Activated CD4-positive, alpha-beta T cell treated with anti-CD3 and anti-CD28 coated beads, Interleukin-2, amount 50 U/mL, for 1 hour (primary cell): ENCODE measurements at places on chromosomes 2 and 18.

GRCh38 chr18:13280070-13280795 is 61.7 kb downstream of the LDLRAD4 start:
- no peak for DNase-seq

DNA sequence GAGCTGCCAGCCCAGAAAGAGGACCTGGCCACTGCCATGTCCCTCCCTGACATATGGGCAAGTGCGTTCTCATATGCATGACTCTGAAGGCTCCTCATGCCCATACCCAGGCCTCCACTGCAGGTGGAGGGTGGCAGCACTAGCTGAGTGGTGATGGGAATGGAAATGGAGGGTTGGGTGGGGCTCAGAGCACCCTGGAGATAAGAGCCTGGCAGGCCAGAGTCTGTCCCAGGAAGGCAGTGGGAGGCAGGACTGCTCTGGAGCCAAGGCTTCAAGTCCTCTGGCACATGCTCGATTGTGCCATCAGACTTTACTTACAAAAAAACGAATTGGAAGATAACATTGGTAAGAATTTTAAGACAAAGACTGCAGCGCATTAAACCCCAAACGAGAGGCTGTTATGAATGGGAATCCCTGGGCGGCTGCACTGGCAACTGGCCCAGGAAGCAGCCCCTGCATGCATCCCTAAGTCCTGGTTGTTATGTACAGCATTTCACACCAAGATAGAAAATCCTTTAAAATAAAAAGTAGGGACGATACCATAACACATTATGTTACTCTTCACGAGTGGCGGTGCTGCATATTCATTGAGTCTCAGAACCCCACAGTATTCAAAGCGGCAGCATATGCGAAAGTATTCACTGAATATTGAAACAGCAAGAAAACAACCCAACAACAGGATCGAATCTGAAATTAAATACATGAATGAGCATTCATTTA is 81.7 kb upstream of the FAM98A start:
- DNase-seq: no peak

DNA sequence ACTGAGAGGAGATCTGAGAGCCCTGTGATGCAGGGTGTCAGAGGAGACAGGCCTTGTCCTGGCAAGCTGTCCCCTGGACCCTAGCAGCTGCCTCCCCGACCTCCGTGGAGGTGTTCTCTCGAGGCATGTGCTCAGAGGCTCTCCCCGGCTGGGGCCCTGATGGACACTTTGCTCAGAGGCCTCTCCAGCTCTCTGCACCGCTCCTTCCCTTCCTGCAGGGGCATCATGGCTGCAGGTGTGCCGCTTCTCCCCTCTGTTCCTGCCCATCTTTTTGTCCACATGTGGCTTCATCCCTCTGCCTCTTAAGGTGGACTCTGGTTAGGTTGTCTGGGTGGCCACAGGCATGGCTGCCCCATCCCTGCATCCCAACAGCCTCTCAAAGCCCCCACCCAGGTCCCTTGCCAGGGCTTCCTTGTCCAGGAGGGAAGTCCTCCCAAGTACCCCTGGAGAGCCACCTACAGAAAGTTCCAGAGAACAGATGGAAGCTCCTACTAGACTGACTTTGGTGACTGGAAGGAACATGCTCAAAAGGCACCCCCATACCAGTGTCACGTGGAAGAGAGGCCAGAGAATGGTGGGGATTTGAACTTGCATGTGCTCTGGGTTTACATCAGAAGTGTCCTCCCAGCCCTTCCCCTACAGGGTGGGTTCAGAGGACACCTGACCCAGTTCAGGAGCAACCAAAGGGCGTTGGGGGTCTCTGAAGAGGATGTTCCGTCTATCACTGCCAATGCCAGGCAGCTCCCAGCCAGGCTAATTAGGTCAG is 120.4 kb downstream of the KLHL29 start:
- DNase-seq: no peak

GRCh38 chr2:46097714-46098480 is 199.3 kb upstream of the EPAS1 start:
- DNase-seq: no peak

DNA sequence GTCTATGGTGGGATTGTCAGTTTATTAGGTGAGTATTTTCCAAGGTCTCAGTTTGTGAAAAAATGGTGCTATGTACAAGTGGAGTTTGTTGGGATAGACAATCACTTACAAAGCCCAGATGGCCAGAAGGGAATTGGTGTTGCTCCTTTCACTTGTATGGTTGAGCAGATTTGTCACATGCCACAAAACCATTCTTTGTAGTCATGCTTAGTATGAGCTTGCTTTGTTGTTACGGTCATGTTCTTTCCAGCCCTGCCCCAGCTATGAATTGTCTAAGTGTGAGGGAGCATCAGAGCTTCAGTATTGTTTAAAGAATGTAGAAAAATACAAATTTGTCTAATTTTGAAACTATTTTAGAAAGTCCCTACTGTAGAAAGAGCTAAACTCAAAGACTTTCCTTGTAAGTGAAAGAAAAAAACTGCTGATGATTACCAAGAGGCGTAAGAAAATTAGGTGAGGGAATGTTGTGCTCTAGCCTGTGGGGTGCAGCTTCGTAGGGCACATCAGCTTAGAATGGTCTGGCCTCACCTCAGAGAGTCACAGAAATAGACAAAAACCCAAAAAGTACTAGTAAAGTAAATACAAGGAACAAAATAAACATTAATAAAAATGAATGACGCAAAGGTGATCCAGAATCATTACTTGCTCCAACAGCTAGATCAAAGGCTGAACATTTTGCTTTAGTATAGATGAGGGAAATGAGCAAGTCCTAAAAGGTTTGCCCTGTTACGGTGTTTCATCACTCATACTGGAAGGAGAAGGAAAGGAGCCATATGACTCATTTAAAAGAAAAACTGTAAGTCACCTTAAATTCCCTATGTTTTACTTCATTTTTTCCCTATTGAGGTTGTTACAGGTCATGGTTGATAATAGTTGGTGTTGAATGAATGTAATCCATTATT is 9.2 kb downstream of the TGIF1 start:
- no peak for DNase-seq

GRCh38 chr2:54968561-54969218 is 81.6 kb downstream of the RTN4 start:
- no peak for DNase-seq

GRCh38 chr2:12192762-12193161 is 446.3 kb downstream of the LPIN1 start:
- no peak for DNase-seq

DNA sequence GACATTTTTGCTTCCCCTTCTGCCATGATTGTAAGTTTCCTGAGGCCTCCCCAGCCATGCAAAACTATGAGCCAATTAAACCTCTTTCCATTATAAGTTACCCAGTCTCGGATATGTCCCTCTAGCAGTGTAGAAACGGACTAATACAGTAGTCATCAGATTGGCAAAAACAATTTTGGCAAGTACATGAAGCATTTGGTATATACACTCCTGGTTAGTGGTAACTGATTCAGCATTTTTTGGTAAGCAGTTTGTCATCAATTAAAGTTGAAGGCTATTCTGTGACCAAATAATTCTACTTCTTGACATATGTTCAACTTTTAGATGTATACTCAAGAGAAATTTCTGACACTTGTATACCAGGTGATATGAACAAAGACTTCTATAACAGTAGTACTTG is 190.5 kb upstream of the STON1 start:
- DNase-seq: no peak

GRCh38 chr2:8821276-8822217 is 15.9 kb downstream of the KIDINS220 start:
- DNase-seq: no peak

DNA sequence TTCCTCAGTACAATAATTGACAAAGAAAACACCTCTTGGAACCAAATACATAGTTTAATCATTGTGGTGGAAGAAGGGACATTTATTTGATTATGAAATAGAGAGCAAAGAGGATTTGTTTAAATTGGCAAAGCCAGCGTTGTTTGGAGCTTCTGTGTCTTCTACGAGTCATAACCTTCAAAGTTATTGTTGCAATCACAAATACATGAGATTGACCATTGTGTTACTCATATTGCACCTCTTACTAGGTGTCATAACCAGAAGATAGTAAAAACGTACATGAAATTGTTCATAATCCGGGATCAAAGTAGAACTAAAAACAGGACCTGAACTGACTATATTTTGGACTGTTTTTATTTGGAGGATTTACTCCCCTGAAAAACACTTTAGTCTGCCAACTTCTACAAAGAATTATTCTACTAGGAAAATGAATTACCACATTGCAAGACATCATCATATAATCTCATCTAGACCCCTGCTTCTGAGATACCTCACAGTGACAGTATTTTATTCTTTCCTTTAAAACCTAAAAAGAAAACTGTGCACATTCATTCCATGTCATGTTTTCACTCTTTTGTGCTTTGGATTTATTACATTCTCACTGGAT is 151.7 kb upstream of the KLF7 start:
- DNase-seq: no peak

DNA sequence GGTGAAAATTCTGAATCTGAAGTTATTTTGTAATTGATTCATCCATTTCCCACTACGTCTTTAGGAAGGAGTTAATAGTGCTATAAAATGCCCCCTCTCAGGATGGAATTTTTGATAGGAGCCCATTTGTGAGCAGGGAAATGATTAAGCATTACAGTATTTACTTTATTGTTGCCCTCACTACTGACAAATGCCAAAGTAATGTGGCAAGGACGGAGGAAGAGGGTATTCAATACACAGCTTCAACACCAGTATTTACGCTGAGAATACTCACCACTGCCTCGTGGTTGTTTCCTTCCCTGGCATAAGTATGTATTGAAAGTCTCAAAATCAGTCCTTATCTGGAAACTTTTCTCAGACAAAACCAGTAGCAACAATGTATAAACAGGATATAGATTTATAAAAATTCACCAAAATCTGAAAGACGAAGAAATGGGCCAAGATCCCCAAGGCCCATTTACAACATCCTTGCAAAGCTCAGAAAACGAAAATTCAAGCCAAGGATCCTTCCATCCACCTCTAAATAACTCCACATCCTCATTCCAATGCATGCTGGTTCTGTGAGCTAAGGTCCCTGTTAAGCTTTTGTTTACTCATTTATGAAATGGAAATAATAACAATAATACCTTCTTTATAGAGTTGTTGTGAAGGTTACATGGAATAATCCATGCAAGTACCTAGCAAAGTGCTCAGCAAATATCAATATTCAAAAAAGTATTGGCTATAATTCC is 29.3 kb downstream of the FEZ2 start:
- no peak for DNase-seq

GRCh38 chr18:9297007-9297393 is 37.6 kb upstream of the TWSG1 start:
- no peak for DNase-seq

- DNase-seq: no peak
Observed at GRCh38 chr2:37283207-37283606, 41.4 kb downstream of the PRKD3 start.

- DNase-seq: no peak
Observed at GRCh38 chr2:184316921-184317320, 281.4 kb upstream of the ZNF804A start.

- no peak for DNase-seq
Observed at GRCh38 chr2:75540994-75541393, 19.7 kb downstream of the EVA1A start.
